Endothelial cell of umbilical vein (primary cell): ENCODE measurements at places on chromosomes 1 and 21. TPM values are rescaled to one million over a fixed set of nuclear protein-coding genes. Genes with fewer than 3 reads are reported as not detected.

Gene HMCN1
- 5.6 and 10.3 TPM in 2 replicates for total RNA-seq

Gene CAMSAP2
- total RNA-seq = 43.9 and 45.5 TPM in 2 replicates

Gene SYCP1
- not detected in 2 replicates for total RNA-seq

DNA sequence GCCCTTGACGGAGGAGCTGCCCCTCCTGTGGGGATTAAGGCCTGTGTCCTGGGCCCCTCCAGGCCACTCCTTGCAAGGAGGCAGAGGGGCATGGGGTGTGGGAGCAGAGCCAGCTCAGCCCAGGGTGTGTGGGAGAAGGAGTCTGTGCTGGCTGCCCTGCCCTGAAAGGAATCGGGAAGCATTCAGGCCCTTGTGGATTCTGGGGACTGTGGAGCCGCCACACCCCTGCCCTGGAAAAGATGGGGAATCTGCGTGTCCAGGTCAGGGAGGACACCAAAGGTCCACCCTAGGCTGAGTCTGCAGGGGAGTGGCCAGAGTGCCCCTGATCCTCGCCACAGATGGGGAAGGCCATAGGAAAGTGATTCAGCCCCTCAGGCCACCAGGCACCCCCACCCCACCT lies 16.5 kb upstream of the PRDM16 start:
- DNase-seq = no peak

- no peak for DNase-seq
Observed at GRCh38 chr1:200869753-200870391, 2.9 kb upstream of the GPR25 start.

- DNase-seq = no peak
Observed at GRCh38 chr1:181588631-181589030, 105.3 kb downstream of the CACNA1E start.

DNA sequence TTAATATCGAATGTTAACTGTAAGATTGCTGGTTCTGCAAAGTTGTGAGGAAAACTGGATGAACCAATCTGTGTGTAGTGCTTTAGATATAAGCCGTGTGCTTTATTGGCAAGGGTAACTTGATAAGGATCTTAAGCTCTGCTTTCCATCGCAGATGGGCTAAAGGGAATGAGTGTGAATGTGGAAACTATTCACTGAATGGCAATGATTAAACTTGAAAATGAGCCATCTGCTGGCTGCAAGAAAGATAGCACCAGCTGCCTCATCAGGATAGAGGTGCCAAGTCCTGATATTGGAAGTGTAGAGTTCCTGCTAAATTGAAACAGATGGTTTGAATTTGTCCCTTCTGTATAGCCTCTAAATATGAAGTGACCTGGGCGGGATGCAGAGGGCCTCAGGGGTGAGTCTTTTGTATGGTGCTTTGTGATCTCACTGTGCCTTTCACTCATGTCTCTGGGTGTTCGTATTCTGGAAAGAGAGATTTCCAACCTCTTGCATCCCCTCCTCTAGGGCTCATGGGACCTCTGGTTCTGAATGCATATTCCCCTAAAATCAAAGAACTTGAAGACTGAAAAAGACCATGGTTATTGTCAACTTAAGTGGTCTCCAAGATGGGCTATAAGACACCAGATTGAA lies 9.2 kb downstream of the FCRL3 start:
- DNase-seq = peak; percentile 28

Gene SLC1A7
- total RNA-seq = not detected in 2 replicates

- no peak for DNase-seq
Observed at GRCh38 chr21:35345954-35346353, 296.9 kb upstream of the RUNX1 start.

GRCh38 chr1:112717263-112717873 lies 2.2 kb upstream of the PPM1J start:
- no peak for DNase-seq

Gene FCMR
- not detected in 2 replicates for total RNA-seq

Gene ST6GALNAC3
- total RNA-seq = 44.0 and 48.3 TPM in 2 replicates

Gene PLCH2
- total RNA-seq = 0.31 and 0.32 TPM in 2 replicates

DNA sequence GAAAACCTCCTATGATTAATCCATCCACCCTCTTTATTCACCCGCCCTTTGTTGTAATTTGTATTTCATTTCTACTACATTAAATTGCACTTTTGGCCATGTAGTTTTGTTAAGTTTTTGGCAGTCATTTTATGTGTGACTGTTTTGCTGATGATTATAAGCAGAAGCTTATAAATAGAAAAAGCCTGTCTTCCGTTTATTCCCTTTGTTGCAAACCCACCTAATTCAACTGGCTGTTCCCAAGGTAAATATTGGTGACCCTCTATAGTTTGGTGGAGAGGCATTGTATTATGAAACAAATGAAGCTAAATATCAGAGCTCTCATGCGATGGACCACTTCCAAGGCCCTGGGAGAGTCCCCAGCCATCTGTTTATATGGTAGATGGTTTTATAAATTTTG lies 36.7 kb upstream of the IGSF3 start:
- no peak for DNase-seq

- no peak for DNase-seq
Observed at GRCh38 chr1:180898441-180899219, 14.1 kb upstream of the KIAA1614 start.

DNA sequence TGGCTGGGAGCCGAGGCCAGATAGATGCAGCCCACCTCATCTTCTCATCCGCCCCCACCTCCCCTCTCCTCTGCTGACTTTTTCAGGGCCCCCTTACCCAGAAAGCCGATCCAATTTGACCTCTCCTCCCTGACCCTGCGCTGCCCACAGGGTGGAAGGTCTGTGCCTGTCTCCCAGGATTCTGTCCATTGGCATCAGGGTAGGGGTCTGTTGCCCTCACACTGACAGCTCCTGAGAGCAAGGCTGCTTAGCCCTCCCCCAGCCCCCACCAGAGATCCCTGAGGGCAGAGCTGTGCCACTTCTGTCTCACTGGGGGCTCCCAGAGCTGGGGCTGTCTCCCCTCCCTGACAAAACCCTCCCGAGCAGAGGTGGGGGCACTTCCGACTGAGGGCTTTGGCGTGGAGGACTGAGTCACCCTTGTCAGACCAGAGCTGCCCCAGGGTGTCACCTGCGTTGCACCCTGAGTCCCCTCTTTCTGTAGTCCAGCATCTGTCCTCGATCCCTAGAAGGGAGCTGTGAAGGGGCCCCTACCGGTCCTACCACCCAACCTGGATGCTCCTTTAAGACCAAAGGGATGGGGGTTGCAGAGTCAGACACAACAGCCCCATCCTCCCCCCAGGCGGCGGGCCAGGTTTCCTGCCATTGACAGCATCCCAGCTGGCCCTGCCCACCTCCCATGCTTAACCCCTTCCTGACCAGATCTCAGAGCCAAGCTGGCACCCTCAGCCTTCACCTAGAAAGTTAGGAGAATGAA lies 2.4 kb upstream of the FAM110D start:
- DNase-seq = peak; percentile 67

GRCh38 chr21:45386336-45386727 lies 18.6 kb upstream of the COL18A1 start:
- DNase-seq = no peak

Gene ETV3L
- total RNA-seq = not detected in 2 replicates

Gene ADAM15
- total RNA-seq = 268 and 299 TPM in 2 replicates

Gene SYT6
- not detected in 2 replicates for total RNA-seq

Gene VAMP3
- total RNA-seq = 137 and 148 TPM in 2 replicates

- DNase-seq = no peak
Observed at GRCh38 chr1:51280321-51280978, 44.4 kb downstream of the RNF11 start.

- no peak for DNase-seq
Observed at GRCh38 chr1:58996341-58997059, 212.7 kb upstream of the JUN start.
